GM23338 (cell line): ENCODE measurements at places on chromosomes 1 and 21. TPM values are rescaled to one million over a fixed set of nuclear protein-coding genes. Genes with fewer than 3 reads are reported as not detected.

GRCh38 chr1:58895559-58896145 lies 111.8 kb upstream of the JUN start:
- H3K36me3 ChIP-seq = no peaks in the 10 kb centered on the region
- H3K4me1 ChIP-seq = no peaks in the 10 kb centered on the region
- DNase-seq = no peak
- no peaks in the 10 kb centered on the region for H3K27me3 ChIP-seq
- H3K27ac ChIP-seq = no peak overlapping the region

DNA sequence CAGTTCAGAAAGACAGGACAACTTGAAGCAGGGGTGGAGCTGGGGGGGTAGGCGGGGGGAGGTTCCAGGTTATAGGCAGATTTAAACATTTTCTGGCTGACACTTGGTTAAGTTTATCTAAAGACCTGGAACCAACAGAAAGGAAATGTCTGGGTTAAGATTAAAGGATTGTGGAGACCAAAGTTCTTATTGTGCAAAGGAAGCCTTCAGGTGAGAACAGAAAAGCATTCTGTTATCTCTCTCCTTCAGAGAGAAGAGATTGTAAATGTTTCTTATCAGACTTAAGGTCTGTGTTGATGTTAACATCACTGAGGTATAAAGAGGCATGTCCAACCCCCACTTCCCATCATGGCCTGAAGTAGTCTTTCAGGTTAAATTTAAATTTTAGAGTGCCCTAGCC lies 3.7 kb upstream of the ACADM start:
- no peak for DNase-seq
- no peak overlapping the region for H3K4me3 ChIP-seq
- H3K27ac ChIP-seq = no peak overlapping the region

DNA sequence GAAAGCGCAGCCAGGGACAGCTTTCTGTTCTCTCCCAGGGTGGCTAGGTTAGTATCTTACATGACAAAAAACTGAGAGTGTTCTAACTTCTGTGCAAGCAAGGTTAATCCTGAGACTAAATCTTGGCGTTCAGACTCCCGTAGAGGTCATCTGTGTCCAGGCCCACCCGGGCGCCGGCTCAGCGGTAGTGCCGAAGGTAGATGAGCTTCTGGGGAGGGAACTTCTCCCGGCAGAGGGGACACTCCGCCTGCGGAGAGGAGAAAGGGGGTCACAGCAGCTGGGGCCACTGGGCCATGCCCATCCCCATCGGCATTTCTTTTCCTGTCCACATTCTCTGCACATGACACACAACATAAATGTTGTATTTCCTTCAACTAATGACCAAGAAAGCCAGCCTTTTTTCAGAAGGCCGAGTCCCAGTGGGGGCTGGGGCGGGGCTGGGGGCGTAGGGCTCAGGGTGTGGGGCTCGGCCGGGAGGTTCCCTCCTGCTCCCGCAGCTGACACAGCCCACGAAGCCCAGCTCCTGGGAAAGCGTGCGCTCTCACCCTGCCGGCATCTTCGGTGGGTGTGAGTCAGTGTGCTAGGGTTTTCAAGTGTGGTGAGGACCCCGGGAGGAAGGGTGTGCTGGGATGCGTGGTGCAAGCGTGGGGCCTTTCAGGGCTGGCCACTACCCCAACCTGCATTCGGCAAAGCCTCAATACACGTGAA lies 6.6 kb downstream of the PEX10 start:
- H3K27ac ChIP-seq = peak overlapping the region; percentile 63
- H3K36me3 ChIP-seq = 0 out of 2 replicates have a peak, but pooled peaks cover 5% of the 10 kb centered on the region
- no peaks in the 10 kb centered on the region for H3K27me3 ChIP-seq
- H3K4me3 ChIP-seq = no peak overlapping the region

DNA sequence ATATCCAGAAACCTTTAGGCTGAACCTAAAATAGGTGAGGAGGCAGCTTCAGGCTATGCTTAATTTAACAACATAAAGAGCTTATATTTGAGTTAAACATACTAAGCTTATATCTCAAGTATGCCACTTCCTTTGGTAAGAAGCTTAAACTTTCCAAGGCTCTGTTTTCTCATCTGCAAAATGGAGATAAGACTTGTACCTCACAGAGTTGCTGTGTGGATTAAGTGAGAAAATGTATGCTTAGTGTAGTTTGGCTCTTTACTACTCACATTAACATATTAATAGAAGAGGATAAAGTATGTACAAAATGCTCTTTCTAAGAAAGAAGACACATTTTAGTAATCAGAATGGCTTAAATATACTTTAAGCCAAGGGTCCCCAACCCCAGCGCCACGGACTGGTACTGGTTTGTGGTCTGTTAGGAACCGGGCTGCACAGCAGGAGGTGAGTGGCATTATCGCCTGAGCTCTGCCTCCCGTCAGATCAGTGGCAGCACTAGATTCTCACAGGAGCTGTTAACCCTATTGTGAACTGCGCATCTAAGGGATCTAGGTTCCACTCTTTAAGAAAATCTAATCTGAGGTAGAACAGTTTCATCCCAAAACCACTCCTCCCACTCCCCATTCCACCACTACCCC lies 77.2 kb downstream of the HS2ST1 start:
- no peaks in the 10 kb centered on the region for H3K27me3 ChIP-seq
- DNase-seq = peak; percentile 30
- no peak overlapping the region for H3K4me3 ChIP-seq

The SERPINC1 gene
- polyA plus RNA-seq = not detected in 2 replicates

The GPR161 gene
- polyA plus RNA-seq = 6.7 and 7.9 TPM in 2 replicates

The LCE5A gene
- not detected in 2 replicates for polyA plus RNA-seq
